Liver (tissue), 10 donors: ENCODE measurements at places on chromosomes 2 and 18.

DNA sequence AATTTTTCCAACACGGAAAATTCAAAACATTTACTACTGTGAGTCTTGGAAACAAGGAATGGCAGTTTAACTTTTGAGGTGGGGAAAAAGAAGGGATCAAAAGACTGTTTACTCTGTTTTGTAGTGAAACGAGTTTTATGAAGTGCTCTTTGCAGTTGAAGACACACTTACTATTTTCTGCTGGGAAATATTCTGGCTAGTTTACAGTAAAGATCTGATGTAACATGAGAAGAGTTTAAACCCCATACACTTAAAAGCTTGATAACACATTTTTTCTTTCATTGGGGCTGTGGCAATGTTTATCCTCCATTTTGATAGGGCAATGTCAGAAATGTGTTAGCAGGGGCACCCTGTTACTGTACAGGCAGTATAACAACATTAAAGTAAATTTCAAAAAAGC is 124.9 kb upstream of the SMAD7 start:
- no peak for DNase-seq

GRCh38 chr2:142980246-142981068 is 103.0 kb downstream of the KYNU start:
- no peak for DNase-seq

- DNase-seq: no peak
Measured at GRCh38 chr2:8998418-8999101, 4.9 kb downstream of the MBOAT2 start.

- no peak for DNase-seq
Measured at GRCh38 chr2:222518570-222519381, 94.4 kb downstream of the SGPP2 start.

DNA sequence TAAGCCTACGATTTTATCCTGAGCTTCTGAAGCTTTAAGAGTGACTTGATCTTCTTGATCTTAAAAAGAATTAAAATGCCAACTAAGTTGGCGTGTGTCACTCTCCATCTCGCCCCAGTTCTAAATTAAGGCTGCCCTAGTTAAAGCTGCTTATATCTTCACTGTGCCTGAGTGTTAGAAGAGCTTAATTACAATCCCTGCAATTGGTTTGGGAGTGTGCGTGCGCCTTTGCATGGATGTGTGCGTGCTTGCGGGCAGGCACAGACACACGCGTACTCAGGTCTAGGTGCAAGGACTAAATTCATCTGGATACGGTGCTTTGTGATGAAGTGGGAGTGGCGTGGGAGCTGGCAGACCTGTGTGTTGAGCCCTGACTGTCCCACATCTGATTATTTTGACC is 201.5 kb downstream of the FAM210A start:
- no peak for DNase-seq

DNA sequence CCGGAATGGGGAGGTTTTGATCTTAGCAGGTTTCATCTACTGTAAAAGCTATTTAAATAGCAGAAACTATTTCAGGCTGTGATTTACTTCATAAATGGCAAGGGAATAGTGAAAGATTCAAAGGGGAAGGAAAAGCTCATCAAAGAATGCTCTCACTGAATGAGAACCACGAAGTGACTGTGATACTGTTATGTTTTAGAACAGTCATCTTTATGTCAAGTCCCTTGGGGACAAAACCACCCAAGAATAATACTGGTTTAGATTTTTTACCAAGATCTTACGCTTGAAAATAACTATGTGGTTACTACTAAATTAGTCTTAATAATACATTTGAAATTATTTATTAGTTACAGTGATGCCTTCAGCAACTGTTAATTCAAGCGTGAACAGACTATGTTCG is 28.1 kb downstream of the FARSB start:
- DNase-seq: no peak

DNA sequence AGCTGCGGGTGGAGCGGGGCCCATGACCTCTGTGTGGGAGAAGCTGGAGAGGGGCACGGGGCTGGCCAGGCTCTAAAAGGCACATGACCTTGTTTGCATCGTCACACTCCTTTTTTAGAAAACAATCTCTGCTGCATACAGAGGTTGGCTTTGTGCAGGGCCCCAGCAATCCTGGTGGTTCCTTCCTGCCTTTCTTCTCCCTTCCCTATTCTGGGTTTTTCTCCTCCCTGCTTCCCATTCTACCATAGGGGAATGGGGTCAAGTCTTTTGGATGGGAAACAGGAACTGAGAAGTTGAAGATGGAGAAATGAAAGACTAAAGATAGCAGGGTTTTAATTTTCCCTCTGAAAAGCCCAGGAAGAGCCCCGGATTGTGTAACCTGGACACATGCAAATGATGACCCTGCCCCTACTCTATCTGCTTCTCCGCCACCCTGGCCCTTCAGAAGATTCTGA is 53.9 kb downstream of the ASAP2 start:
- no peak for DNase-seq

DNA sequence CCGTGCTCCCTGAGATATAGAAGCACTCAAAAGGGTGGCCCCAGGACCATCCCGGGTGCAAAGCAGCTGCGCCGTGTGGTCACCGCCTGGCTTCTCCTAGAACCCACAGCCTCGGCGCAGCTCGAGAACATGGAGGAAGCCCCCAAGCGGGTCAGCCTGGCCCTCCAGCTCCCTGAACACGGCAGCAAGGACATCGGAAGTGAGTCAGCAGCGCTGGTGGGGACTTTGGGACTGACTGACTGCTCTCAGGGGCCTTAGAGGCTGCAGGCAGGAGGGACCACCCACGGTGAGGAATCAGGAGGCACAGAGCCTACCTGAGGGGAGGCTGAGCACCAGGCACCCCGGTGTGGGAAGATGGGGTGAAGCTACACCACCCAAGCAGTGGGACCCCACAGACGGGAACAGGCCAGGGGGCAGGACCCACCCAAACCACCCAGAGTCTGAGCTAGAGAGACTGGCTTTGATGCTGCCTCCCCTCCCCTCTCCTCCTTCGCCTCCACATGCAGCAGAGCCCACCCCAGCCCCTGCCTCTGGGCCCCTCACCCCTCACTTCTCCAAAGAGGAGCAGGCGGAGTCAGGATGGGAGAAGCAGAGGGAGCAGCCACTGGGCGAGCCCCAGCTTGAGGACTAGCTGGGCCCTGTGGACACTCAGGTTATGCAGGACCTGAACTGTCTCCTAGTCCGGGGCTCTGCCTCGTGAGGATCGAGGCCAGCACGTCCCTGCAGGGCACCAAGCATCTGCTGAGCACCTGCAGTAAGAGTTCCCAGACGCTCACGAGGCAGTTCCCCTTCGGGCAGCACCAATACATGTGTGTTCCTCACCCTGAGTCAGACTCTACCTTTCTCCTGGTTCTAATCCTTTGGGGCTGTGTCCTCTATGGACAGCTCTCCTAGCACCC is 28.7 kb downstream of the MTERF4 start:
- no peak for DNase-seq

DNA sequence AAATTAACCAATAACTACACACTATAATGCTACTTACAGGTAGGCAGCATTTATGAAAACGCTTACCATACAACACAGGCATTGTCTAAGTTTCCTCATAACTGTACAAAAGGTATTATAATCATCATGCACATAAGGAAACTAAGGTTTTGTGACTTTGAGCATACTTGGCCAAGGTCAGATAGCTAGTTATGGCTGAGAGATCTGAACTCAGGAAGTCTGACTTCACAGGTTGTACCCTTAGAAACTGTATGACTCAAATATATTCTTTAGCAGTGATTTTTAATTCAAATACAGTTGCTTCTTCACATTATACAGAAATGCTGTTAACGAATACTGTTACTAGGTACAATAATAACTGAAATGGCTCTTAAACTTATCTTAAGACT is 89.3 kb downstream of the TRIP12 start:
- no peak for DNase-seq

- DNase-seq: no peak
Measured at GRCh38 chr2:234496055-234496834, 636 bp downstream of the ARL4C start.

GRCh38 chr2:184322615-184323014 is 275.7 kb upstream of the ZNF804A start:
- DNase-seq: no peak

DNA sequence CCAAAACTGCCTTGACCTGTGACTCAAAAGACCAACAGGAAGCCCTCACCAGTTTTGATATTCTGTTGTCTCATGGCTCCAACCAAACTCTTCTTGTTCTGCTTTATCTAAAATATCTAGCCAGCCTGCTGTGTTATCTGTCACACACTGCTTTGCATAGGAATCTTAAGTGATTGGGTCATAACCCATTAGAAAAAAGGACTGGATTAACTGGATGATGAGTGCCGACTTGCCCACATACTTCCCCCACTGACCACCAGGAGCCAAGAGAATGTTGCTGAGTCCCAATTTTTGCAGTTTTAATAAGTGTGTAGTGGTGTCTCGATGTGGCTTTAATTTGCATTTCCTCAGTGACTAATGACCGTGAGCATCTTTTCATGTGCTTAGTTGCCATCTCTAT is 6.5 kb downstream of the MOGAT1 start:
- no peak for DNase-seq

GRCh38 chr2:180927030-180927686 is 53.2 kb upstream of the UBE2E3 start:
- no peak for DNase-seq

- no peak for DNase-seq
Measured at GRCh38 chr2:47631306-47631705, 151.6 kb upstream of the MSH6 start.

DNA sequence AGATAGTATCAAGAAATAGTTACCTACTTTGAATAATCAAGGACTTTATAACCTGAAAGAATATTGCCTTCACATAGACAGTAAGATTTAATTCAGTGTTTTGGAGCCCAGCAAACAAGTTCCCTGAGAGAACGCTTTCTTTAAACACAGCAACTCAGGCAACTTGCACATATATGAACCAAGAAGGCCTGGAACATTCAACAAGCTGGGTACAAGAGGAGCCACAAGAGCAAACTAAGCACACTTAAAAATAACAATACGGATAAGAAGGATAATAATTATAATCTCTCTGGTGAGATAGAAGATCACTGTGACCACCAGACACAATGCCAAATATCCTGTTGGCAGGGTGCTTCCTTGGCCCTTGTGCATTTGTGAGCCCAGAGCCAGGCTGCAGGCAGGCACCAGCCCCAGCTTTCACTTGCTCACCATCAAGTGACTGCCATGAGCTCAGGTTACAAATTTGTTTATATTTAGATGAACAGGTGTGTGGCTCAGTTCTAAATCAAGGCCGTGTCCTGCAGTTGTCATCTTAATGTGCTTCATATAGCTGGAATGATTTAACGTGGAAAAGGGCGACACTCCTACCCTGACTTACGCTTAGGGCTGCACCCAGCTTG is 446.6 kb downstream of the IRS1 start:
- no peak for DNase-seq

DNA sequence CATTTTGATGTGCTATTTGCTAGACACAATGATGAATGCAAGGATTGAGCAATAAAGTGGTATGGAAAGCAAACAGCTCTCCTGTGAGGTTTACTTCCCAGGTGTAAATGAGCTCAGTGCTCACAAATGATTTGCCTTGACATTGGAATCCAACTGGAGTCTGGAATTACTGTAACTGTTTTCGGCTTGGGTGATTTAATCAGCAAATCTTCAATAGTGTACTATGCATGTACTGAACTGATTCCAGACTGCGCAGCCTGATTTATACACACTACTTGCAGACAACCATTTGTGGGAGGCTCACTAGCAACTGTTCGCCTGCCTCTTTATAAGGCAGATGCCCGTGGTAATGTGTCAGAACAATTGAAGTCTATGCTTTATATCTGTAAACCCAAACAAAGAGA is 27.9 kb upstream of the SOX11 start:
- no peak for DNase-seq

- peak; percentile 46 for DNase-seq
Measured at GRCh38 chr2:172465417-172466334, 38.3 kb downstream of the ITGA6 start.

DNA sequence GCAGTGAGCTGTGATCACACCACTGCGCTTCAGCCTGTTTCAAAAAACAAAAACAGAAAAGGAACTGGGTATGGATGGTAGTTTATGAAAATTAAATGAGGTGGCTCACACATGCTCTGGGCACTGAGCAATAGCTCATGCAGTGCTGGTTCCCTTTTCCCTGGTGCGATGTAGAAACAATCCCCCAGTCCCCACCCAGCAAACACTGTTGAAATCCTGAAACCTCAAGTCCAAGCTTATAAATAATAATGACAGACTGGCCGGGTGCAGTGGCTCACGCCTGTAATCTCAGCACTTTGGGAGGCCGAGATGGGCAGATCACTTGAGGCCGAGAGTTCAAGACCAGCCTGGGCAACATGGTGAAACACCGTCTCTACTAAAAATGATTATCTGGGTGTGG is 55.4 kb upstream of the SMAD2 start:
- no peak for DNase-seq

DNA sequence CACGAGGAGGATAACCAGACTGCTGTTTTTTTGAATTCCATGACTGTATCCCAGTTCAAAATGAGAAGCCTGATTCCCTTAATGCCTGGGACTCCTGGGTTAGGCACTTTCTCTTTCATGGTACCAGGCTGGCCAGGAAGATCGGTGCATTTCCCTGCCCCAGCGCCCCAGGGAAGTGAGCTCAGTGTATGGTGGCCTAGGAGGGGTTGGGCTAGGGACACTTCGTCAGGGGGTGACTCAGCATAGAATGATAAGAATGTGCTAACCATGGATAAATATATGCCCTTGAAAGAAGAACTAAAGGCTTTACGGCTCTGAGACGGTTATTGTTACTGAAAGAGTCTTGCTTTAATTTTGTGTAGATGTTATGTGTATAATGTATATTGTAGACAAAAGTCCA is 27.5 kb upstream of the FAM237A start:
- no peak for DNase-seq

DNA sequence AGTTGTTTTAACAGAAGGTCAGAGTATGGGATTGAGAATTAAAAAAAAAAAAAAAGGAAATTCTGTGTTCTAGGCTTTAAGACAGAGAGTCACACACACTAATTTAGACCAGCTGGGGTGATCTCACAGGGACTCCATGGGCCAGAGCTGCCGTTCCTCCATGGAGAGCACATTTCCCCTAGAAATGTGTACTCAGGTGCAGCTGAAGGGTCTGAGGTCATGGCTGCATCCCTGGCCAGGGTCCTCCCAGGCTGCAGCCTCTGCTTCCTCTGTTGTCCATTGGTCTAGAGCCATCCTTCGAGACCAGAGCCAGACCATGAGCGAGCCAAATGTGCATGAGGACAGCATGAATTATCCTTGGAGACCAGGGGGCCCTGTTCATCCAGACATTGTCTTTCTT is 190.1 kb upstream of the TNP1 start:
- no peak for DNase-seq
